Stimulated activated CD4-positive, alpha-beta T cell treated with anti-CD3 and anti-CD28 coated beads, Interleukin-1b, Interleukin-23, amount 100 ng/mL, for 1 hour (primary cell): ENCODE measurements at places on chromosomes 7 and 10.

- DNase-seq, result no peak
These were observed 155.8 kb downstream of the SKIDA1 start for GRCh38 chr10:21369697-21370096.

DNA sequence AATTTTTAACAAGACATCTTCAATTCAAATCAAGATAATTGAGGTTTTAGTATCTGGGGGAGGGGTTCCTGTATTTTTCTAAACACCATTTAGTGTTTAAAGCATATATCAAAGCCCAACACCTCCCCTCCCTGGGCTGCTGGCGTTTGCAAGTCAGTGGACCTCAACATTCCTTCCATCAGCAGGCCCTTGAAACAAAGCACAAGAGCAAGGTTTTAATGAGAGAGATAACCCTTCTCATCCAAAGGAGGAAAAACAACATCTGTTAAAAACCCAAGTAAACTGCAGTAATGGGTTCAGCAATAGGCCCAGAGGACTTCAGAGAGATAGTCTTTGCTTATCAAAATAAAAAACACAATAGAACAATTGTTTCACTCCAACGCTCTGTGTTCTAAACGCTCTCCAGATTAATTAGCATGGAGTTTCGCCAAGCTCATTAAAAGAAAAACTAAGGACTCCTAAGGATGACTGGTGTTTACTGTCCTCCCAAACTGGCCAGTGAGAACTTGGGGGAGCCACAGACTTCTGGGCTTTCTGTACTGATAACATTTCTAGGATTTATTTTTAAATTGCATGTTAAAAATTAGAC, 2.5 kb downstream of the JCAD start:
- DNase-seq, result no peak

GRCh38 chr7:95476072-95476847, 9.5 kb upstream of the ASB4 start:
- DNase-seq, result no peak

- DNase-seq, result no peak
These were observed 6.8 kb downstream of the ORAI2 start for GRCh38 chr7:102439963-102440795.

GRCh38 chr10:115093286-115093775, at the start of gene ATRNL1:
ATRNL1 (plus strand) TSS chr10:115093365; CDS start chr10:115093751, 386 bp downstream.
- DNase-seq, result no peak

- DNase-seq, result no peak
These were observed 44.4 kb downstream of the CCDC3 start for GRCh38 chr10:12957081-12957480.

GRCh38 chr10:623014-623413, 66.5 kb downstream of the DIP2C start:
- no peak for DNase-seq
